GM03348 (cell line): ENCODE measurements at places on chromosomes 7 and 10.

- no peak for DNase-seq
These were observed 429.3 kb downstream of the DNAJB6 start for GRCh38 chr7:157766098-157766497.

GRCh38 chr7:74449809-74450397 is 3.8 kb upstream of the GTF2IRD1 start:
- peak; percentile 87 for DNase-seq

GRCh38 chr7:125663961-125664360 is 734.3 kb upstream of the POT1 start:
- DNase-seq, result no peak

- DNase-seq, result no peak
These were observed 22.3 kb upstream of the NANOS1 start for GRCh38 chr10:119007211-119007574.

GRCh38 chr7:106872763-106873162 is 7.7 kb downstream of the PIK3CG start:
- no peak for DNase-seq

GRCh38 chr10:103284170-103284569 is 7.2 kb downstream of the INA start:
- DNase-seq, result no peak

- DNase-seq, result no peak
These were observed 151.4 kb downstream of the CDH23 start for GRCh38 chr10:71547876-71548846.

DNA sequence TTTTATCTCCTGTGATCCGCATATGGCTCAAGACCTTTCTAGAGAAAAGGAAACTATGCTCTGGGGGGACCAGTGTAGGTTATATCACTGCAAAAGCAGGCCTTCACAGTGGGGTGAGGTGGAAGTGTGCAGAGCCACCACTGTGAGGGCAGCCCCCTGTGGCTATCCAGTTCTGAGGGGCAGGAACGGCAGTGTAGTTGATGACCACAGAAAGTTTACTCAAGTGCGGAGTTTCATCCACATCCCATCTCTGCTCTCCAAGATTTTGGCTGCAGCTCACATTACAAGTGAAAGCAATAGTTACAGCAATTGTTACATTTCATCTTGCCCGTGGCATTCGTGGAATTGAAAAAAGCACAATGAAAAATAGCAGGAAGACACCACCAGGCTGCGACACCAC is 345.9 kb upstream of the GALNT17 start:
- no peak for DNase-seq

DNA sequence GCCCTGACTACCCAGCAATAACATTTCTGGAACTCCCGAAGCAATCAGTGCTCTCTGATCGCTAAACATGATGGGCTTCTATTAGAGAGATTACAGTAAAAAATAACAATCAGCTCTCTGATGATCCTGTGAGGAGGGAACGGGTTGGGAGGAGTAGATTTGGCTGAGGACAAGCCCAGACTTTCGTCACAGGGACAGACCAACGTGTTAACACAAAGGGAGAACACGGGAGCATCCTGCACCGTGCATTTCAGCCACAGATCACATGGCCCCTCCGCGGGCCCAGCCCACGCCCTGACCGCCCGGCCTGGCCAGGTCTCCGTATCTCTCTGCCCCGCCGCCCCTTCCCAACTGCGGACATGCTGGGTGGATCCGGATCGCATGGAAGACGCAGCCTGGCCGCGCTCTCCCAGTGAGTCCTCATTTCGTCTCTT is 95.0 kb upstream of the AGBL3 start:
- DNase-seq, result peak; percentile 81

- no peak for DNase-seq
These were observed 7.5 kb downstream of the ASB4 start for GRCh38 chr7:95493247-95493646.

- DNase-seq, result peak; percentile 7
These were observed 69.9 kb downstream of the ASAH2B start for GRCh38 chr10:50809596-50809995.

- no peak for DNase-seq
These were observed 2.2 kb downstream of the HOXA5 start for GRCh38 chr7:27141137-27141922.

DNA sequence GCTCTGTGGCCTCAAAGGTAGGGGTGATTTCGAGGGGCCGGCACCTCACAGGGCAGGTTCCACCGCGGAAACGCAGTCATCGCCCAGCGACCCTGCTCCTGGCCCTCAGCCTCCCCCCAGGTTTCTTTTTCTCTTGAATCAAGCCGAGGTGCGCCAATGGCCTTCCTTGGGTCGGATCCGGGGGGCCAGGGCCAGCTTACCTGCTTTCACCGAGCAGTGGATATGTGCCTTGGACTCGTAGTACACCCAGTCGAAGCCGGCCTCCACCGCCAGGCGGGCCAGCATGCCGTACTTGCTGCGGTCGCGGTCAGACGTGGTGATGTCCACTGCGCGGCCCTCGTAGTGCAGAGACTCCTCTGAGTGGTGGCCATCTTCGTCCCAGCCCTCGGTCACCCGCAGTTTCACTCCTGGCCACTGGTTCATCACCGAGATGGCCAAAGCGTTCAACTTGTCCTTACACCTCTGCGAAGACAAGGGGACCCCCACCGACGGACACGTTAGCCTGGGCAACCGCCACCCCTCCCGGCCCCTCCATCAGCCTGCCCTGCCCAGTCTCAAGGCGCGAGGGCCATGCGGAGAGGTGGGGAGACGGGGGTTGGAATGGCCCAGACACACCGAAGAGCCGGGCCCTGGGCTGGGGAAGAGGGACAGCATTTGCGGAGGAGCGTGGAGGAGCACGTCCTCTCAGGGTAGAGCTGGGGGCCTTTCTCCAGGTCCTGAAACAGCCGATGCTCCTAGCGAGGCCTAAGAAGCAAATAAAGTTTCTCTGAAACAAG is 6.0 kb downstream of the SHH start:
- DNase-seq, result no peak

GRCh38 chr10:23370106-23370505 is 25.5 kb upstream of the C10orf67 start:
- DNase-seq, result peak; percentile 28

DNA sequence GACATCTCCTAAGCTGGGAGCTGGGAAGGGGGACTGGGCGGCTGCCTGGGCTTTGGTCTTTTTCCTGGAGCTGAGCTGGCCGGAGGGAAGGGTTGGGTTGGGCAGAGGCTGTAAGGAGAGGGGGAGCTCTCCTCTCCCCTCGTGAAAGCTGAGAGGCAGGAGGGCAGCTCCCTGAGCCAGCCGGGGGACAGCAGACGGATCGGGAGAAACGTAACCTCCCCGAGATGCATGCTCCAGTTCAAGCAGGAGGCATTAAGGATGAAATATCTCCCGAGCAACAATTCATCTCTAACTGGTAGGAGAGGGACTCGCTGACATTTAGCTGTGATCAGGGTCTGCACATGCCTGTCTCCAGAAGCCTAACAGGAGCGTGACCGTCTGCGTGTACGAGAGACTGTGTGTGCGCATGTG is 19.9 kb upstream of the LBX1 start:
- DNase-seq, result no peak

DNA sequence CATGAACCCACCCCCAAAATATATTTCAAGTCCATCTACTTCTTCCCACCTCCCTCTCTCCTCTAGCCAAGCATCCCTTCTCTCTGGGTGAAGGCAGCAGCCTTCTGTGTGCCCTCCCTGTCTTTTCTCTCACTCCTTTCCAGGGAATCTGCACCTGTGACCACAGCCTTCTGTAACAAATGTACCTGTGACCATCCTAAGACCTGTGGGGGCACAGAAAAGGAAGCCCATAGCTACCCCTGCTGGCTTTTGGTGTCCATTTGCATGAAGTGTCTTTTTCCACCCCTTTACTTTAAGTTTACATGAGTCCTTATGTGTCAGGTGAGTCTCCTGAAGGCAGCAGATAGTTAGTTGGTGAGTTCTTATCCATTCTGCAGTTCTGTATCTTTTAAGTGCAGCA is 2.0 kb upstream of the TBXAS1 start:
- DNase-seq, result no peak

DNA sequence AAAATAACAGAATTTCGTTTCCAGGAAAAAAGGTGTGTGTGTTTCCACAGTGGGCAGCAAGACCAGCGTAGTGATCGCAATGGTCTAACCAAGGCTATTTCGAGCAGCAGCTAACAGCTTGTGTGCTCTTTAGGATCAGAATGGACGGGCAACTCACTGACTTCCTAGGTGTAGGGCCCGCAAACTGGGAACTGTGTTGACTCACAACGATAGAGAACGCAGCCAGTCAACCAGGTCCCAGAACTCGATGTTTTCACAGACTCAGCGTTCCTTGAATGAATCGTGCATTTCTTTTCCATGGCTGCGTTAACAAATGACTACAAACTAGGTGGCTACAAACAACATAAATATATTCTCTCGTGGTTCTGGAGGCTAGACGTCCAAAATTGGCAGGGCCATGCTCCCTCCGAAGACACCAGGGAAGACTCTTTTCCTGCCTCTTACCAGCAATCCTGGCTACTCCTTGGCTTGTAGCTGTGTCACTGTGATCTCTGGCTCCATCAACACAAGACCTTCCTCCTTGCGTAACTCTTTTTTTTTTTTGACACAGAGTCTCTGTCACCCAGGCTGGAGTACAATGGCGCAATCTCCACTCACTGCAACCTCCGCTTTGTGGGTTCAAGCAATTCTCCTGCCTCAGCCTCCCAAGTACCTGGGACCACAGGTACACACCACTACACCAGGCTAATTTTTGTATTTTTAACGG is 39.1 kb downstream of the PODXL start:
- no peak for DNase-seq

DNA sequence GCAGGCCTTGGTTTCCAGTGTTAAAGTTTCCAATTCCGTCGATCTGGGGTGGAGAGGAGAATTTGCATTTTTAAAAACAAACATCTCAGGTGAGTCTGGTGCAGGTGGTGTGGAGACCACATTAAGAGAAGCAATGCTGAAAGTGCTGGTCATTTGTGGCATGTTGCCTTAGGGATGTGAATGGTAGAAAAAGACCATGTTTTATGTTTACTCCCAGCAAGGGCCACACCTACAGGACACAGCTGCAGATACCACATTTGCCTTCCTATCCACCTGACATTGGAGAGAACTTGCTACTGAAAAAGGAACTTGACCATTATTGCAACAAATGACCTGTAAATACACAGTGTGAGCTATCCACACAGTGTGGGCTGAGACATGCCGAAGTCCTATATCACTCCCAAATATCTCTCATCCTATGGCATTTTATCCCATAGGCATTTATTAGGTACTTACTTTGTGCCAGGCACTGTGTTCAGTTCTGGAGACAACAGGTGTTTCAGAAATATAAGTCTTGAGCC is 183.1 kb downstream of the NRP1 start:
- DNase-seq, result no peak

GRCh38 chr7:84105586-84105985 is 89.0 kb downstream of the SEMA3A start:
- peak; percentile 10 for DNase-seq

DNA sequence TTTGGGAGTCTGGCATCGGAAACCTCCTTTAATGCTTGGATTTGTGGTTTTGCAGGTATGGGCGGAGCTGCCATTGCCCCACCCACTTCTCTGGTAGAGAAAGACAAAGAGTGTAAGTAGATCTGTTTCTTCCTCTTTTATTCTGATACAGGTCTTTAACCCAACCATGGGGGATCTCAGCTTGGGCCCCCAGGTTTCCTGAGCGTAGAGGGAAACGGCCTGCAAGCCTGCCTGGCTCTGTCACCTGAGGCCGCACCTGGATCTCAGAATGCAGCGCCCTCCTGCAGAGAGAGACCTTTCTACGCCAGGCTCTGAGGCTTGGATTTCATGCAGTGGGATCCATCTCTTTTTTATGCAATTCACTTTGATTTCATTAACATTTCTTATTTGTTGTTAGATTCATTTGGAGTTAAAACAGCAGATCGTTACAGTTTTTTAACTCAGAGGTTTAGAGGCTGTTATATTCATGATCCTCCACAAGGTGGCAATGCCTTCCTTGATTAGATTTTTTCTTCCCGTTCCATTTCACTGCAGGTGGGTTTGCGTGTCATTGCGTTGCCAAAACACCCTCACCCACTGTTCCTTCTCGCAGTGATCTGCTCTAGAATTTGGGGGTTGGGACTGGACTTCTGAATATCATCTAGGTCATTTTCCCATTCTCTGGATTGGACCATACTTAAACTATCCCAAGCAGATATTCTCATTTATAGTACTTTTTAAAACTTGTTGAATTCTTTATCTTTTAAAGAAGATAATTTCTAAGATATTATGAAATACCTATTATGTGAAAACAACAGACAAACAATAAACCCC is 20.0 kb downstream of the RBM17 start:
- peak; percentile 56 for DNase-seq

- peak; percentile 55 for DNase-seq
These were observed 139.4 kb downstream of the EPC1 start for GRCh38 chr10:32207544-32207943.

DNA sequence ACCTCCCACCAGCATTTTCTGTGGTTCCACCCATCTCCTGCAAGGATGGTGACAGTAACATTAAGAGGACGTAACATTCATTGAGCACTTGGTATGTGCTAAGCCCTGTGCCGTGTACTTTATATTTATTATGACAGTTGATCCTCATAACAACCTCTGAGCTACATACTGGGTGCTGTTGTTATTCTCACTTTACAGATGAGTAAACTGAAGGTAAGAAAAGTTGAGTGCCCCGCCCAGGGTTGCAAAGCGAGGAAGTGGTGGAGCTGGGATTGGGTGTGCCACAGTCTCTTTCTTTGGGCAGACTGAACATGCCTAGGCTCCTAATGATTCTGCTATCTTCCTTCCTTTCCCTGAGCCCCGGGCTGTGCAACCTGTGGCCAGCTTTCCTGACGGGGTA is 107.4 kb downstream of the SH3PXD2A start:
- DNase-seq, result no peak

DNA sequence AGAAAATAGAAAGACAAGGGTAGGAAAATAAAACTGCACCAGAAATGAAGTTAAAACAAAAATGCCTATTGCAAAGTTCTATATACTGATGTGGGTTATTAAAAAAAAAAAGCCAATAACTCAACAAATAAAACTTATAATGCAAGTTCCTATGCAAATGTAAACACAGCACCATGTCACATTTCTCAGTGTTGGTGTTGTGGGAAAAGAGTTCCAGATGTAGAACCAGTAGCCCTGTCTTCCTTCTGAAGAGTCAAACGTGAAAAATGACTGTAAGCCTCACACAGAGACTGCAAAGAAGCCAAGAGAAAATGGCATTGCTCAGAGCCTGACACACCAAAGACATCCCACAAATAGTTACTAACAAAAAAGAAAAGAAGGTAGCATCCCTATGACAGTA is 10.1 kb downstream of the PON2 start:
- DNase-seq, result no peak
